Activated CD4-positive, alpha-beta T cell treated with anti-CD3 and anti-CD28 coated beads for 36 hours (primary cell): ENCODE measurements at places on chromosomes 13 and 19. TPM values are rescaled to one million over a fixed set of nuclear protein-coding genes. Genes with fewer than 3 reads are reported as not detected.
A peak's percentile ranks its signal among the peaks of the same experiment; 100 is the strongest.

CD79A gene
- total RNA-seq: 4.0 TPM

ZNF296 gene
- 3.1 TPM for total RNA-seq

SDHAF1 gene
- 19.2 TPM for total RNA-seq

NLRP9 gene
- total RNA-seq: not detected

DNA sequence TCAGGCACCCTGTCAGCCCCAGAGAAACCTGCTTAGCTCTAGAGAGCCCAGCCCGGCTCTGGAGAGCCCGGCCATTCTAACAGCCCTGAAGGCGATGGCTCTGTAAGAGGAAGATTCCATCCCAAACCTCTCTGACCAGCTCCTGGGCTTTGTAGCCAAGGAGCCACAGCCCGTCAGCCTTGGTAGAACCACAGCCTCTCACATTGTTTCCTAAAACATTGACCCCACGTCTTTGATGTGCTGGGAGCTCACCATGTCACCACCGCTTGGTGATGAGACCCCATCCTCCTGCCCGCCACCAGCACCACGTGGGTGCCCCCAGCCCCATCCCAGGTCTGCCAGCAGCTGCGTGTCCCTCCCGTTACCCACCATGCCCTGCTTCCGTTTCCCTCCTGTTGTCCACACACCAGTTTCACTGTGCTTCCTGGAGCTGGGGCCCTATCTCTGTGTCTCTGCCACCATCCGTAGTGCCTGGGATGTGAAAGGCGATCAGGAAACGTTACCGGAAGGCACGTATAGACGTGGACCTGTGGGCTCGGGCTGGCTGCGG lies 94.2 kb upstream of the MCF2L start:
- peaks cover 37% of the 10 kb centered on the region for H3K36me3 ChIP-seq
- H3K27ac ChIP-seq: peak overlapping the region; percentile 5
- peaks cover 16% of the 10 kb centered on the region for H3K4me1 ChIP-seq
- DNase-seq: no peak
- H3K27me3 ChIP-seq: no peaks in the 10 kb centered on the region
- H3K4me3 ChIP-seq: no peak overlapping the region

DNA sequence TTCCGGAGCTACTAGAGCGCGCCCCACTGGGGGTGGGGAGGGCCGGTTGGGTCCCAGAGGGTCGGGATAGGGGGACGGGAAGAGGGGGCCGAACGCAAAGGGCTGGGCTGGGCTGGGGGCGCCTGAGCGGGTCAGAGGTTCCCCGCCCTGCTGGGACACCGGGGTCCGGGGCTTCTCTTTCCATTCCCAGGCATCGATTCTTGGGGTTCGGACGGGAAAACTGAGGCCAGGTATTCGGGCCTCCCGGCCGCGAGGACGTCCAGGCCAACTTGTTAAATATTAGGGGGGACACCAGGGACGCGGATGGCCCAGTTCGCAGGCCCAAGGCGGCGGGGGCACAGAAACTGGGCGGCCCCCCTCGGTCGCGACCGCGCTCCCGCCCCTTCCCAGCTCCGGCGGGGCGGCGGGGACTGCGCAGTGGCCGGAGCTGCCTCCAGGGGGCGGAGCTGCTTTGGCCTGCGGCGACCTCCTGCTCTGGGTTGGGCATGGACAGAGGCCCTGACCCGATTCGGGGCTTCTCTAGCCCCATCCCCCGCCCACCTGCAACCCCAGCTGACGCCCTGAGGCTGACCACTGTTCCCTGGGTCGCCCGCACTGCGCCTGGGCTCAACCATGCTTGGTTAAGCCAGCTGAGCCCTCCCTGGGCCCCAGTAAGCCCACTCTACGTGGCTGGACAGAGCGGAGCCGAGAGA lies 1.2 kb upstream of the KLF16 start:
- H3K36me3 ChIP-seq: peaks cover 9% of the 10 kb centered on the region
- H3K27me3 ChIP-seq: no peaks in the 10 kb centered on the region
- peaks cover 36% of the 10 kb centered on the region for H3K4me1 ChIP-seq
- peak; percentile 79 for DNase-seq
- H3K27ac ChIP-seq: peak overlapping the region; percentile 85
- H3K4me3 ChIP-seq: peak overlapping the region; percentile 68

DNA sequence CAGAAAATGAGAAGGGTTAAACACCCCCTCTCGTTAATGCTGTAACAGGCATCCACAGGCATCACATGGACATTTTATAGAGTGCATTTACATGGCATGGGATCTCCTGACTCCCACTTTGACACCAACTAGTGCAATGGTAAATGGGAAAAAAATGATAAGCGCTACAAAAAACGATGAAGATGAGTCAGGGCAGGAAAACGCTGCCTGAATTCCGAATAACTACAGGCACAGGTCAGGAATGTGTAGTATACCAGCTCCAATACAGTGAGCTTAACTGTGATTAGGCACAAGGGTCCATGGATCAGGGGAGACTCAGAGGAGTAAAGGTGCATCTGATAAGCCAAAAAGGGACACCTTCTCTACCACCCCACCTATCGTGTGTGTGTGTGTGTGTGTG lies 223.6 kb downstream of the FOXO1 start:
- no peaks in the 10 kb centered on the region for H3K36me3 ChIP-seq
- no peak overlapping the region for H3K4me3 ChIP-seq
- H3K27ac ChIP-seq: no peak overlapping the region
- DNase-seq: no peak

DNA sequence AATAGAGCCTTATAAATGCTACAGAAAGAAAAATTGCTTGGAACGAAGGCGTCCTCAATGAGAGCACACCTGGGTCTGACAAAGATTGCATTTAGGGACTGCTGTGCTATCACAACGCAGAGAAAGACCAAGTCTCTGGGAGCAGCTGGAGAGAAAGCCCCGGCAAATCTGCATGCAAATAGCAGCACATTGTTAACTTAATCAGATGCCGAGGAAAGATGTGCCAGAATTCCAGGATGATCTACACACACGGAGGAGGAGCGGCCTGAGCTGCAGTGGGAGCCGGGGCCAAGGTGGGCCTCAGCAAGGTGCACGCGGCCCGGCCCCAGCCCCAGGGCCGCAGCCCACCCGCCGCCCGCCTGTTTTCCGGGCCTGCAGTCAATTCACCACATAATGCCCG lies 1.4 kb downstream of the ZNF536 start:
- no peak overlapping the region for H3K27ac ChIP-seq
- H3K36me3 ChIP-seq: no peaks in the 10 kb centered on the region
- H3K4me1 ChIP-seq: peaks cover 3% of the 10 kb centered on the region
- no peak for DNase-seq
- H3K27me3 ChIP-seq: peaks cover 30% of the 10 kb centered on the region

DNA sequence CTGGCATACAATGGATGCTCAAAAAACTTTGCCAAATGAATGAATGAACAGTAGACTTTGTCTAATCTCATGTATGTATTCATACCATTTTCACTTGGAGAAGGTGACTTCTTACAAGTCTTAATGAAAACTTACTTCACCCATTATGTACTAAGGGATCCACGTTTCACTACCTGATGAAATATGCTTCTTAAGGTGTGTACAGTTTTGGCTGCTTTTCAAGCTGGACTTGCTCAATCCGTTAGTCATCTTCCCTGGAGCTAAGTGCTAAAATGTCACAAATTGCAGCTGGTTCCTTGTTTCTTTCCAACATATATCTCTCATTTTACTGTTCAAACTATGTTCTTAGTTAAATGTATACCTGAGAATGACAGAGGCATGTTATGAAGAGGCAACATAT lies 4.2 kb upstream of the CCNA1 start:
- H3K36me3 ChIP-seq: no peaks in the 10 kb centered on the region
- H3K4me1 ChIP-seq: peaks cover 8% of the 10 kb centered on the region
- H3K27me3 ChIP-seq: peaks cover 63% of the 10 kb centered on the region
- no peak overlapping the region for H3K4me3 ChIP-seq
- DNase-seq: no peak
